ENCODE measurements at places on chromosomes 4 and X. TPM values are rescaled to one million over a fixed set of nuclear protein-coding genes. Genes with fewer than 3 reads are reported as not detected.

DNA sequence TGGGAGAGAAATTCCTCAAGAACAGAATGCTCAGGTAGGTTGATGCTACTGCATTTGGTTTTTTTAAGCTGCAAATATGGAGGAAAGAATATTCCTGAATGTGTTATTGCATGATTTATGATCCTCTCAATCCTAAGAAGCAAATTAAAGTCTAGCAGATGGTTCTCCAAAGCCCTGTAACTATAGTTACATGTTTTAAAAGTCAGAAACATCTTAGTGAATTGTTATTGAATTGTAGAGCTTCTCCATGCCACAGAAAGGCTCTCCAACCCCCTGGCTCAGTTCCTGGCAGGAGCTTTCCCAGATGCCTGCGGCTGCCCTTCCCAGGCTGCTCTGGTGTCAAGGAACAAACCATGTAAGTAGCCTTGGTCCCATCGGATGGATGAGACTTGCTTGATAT, 227.8 kb upstream of the GATB start:
- no peak for DNase-seq

GRCh38 chr4:32158961-32159360, 1438.8 kb downstream of the PCDH7 start:
- no peak for DNase-seq

DNA sequence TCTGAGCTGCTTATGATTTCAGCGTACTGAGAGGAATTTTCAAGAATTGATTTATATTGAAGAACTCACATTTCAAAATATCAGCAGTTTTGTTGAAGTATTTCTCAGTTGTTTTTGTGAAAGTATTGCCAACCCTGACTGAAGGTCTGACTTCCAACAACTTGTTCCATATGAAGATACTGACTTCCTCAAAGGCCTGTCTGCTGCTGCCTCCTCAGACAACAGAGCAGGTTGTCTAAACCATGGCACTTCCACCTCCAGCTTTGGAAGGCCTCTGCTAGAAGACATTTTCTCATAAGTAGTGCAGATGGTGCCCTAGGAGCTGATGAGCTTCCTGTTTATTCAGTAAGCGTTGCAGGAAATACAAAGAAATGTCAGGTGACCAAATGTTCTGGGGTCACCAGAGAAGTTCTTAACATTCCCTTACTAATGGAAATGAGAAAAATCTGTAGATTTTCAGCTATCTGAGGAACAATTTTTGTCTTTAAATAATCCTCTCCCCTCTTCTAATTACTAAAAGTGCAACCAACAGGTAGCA, 28.8 kb downstream of the FGF2 start:
- DNase-seq, result no peak

Gene KIAA1210
- 0.02 TPM for total RNA-seq

GRCh38 chrX:65772842-65773241, 105.4 kb downstream of the MSN start:
- DNase-seq, result no peak

Gene ZIC3
- total RNA-seq, result not detected

DNA sequence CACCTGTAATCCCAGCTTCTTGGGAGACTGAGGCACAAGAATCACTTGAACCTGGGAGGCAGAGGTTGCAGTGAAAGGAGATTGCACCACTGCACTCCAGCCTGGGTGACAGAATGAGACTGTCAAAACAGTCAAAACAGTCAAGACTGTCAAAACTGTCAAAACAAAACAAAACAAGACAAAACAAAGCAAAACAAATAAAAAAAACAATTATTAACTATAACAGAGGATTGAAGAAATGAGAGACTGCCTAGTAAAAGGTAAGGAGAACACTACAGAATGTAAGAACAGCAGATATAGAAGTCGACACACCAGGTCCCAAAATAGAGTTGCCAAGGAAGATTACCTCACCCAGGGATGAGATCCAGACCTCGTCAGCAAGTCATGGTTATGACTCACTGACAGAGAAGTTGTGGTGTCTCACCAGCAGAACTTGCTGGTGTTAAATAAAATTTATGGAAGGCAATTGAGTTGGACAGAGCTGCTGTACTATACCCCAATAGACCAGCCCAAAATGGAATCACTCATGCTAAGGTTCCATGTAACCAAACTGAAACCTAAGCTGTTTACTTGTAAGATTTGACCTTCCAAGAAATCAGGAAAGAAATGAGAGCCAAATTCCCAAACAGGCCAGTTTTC, 32.1 kb upstream of the GK start:
- DNase-seq, result peak; percentile 87

DNA sequence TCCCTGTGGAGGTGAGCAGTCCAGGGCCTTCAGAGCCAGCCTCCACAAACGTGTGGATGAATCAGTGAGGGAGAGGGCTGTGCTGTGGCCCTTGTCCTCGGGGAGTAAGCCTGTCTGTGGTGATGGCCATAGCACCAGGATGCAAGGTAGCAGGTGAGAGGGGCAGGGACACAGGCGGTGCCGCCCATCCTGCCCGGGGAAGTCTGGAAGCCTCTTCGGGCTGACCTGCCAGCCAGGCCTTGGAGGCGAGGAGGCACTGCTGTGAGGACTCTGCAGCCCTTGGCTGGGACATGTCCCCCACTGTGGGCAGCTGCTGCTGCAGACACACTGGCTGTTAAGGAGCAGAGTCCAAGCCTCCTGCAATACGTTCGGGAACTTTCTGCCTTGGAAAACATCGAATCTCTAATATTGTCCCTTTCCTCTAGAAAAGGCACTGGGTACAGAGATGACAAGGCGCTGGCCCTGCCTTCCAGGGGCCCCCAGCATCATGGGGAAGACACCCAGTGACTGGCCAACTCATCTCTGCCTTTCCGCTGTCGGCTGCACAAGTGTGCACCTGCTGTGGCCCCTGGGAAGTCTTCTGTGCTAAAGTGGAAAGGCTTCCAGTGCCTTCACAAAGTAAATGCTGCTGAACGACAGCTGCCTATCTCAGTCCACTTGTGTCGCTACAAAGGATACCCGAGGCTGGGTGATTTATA, 101.4 kb downstream of the ADRA2C start:
- no peak for DNase-seq

DNA sequence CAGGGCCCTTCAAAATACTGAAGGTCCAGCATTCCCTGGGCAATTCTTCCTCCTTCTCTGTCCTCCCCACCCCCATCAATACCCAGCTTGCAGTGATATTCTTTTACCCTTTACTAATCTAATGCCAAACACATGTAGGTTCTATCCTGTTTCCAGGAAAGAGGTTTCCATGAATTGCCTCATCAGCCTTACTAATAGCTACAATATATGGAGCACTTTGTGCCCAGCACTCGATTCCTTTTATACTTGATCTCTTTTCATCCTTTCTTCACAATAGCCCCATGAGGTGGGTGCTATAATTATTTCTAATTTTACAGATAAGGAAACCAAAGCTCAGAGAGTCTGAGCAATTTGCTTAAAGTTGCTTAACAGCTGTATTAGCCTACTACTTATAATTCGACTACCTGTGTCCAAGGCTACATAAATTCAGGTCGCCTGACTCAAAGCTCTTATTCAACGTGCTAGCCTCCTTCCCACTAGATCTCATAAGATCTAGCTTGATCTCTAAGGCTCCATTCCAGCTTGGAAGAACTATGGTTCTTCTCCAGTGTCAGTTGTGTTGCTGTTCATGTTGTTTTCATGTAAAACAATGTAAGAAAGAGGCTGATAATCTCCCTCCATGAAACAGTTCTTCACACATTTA, 229.6 kb upstream of the PGRMC2 start:
- no peak for DNase-seq

DNA sequence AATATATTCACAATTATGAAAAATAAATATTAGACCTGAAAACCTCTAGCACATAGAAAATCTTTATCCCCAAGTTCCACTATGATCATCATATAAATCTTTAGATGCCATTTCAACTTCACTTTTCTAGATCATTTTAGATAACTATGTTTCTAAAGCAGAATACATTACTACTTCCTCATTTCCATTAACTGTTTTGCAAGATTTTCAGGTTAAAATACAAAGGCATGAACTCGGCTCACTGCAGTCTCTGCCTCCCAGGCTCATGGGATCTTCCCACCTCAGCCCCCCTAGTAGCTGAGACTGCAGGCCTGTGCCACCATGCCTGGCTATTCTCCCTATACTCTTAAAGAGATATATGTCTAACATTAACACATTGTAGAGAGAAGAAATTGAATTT, 1365.9 kb upstream of the AGA start:
- DNase-seq, result no peak

DNA sequence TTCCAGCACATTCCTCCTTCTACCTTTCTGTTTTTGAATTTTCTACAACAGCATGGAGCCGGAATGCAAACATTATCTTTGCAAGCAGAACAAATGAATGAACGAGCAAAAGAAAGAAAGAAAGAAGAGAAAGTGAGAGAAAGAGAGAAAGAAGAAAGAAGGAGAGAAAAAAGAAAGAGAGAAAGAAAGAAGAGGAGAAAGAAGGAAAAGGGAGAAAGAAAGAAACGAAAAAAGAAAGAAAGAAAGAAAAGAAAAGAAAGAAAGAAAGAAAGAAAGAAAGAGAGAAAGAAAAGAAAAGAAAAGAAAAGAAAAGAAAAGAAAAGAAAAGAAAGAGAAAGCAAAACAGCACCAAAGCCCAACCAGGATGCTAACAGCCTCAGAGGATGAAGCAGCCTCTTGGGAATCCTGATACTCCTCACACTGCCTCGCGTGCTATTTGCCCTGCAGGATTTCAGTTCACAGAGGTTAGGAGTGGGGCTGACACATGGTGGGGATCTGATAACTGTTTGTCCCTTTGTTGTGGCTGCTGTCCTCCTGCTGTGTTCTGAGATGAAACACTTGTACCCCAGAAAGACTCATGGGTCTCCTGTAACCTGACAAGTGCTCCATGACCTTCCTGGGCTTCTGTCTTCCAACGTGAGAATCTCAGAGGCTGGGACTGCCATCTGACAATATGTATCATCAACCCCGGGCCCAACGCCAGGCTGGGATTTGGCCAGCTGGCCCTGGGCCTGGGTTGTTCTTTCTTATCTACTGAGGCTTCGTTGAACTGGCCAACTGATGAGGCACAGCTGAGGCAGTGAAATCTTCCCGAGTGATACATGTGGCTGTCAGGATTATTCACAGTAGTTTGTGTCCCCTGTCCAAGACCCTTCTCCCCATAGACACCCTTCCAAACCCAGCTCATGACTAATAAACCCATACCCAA, 61.0 kb downstream of the SEPSECS start:
- DNase-seq, result peak; percentile 69

GRCh38 chr4:151649479-151649878, 111.3 kb downstream of the GATB start:
- DNase-seq, result no peak

All from M059J (cell line).